ENCODE measurements at places on chromosomes 3 and 15.

DNA sequence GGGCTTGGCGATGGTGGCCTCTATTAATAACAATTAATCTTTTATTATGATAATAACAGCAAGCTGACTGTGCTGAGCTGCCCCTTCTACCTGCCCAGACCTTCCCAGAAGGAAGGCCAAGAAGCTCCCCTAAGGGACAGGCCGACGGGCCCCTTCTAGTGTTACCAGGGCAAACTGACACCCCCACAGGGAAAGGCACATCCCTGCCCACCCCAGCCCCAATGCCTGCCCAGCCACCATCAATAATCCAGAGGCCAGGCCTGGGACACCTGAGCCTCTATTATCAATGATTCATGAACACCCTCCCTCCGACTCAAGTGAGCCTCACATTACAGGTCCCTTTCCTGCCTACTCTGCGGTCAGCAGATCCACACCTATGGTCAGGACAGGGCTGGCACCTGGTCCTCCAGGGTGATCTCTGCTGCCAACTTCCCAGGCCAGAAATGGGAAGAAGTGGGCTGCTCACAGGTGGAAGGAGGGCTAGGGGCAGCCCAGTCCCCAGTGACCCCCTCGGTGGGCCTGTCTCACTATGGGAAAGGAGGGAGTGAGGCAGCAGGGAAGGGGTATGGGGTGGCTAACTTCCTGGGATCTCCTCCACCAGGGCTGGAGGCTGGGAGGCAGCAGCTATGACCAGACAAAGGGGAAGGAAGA is 1.8 kb downstream of the TWF2 start:
- DNase-seq = no peak

DNA sequence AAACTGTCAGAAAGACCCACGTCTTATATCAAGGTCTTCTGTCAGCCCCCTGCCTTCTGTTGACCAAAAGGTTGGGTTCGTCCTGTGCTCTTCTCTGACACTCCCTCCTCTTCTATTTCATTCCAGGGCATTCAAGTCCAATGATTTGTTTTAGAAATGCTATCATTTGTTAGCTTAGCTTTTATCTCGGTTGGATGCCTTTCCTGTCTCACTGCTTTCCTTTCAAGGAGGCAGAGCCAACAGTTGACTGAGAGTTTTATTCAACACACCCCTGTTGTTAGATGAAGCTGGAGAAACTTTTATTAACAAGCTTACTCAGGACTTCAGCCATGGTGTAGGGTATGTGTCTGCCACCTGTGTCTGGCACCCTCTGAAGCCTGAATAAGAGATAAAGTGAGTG is 112.0 kb upstream of the SLC7A14 start:
- no peak for DNase-seq

DNA sequence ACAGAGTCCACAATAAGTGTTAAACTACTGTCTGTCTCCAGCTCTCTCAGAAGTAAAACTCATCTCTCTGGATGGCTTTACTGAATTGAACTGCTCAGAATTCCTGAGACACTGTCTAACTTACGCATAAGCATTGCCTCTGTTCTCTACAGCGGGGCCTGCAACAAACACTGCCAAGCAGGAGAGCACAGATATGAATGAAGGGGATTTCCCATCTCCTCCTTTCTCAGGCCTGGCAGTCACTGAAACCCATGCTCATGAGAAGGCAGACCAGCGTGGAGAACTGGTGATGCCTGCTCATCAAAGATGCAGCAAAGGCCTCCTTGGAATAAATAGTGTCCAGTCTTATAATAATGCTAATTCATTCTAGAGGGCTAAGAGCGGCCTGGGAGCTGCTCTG is 10.3 kb downstream of the RASGRP1 start:
- DNase-seq = no peak

GRCh38 chr3:37674111-37674510 is 187.6 kb upstream of the CTDSPL start:
- DNase-seq = no peak

GRCh38 chr3:35673017-35673416 is 33.7 kb downstream of the ARPP21 start:
- DNase-seq = no peak

Data from stimulated activated CD4-positive, alpha-beta T cell treated with anti-CD3 and anti-CD28 coated beads, Interleukin-1b, Interleukin-23, amount 100 ng/mL, for 1 hour (primary cell).